ENCODE measurements at places on chromosomes 2 and 18.

DNA sequence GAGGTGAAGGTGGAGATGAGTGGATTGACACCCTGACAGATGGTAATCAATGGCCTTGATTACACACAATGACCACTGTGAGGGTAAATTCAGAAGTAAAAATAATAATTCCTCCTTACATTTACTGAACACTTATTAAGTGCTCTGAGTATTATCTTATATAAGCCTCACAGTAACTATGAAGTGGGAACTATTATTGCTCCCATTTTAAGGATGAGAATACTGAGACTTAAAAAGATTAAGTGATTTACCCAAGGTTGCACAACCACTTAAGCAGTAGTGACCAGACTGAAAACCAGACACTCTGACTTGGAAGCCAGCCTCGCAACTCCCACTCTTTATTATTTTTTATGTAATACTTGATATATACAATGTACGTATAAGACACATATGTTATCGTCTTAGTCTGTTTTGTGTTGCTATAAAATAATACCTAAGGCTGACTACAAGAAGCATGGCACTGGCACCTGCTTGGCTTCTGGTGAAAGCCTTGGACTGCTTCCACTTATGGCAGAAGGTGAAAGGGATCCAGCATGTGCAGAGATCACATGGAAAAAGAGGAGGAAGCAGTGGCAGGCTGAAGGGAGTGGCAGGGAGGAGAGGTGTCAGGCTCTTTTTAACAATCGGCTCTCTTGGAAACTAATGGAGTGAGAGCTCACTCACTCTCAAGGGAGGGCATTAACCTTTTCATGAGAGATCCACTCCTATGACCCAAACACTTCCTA is 41.5 kb upstream of the C1D start:
- no peak for DNase-seq

- no peak for DNase-seq
These were observed 6.9 kb upstream of the CXCR4 start for GRCh38 chr2:136124805-136125204.

- DNase-seq = peak; percentile 57
These were observed 608.0 kb upstream of the PIK3C3 start for GRCh38 chr18:41347057-41347456.

- no peak for DNase-seq
These were observed 671.5 kb upstream of the SLC8A1 start for GRCh38 chr2:41123341-41123740.

GRCh38 chr2:38039121-38039910 is 36.6 kb downstream of the CYP1B1 start:
- DNase-seq = no peak

GRCh38 chr2:182144776-182145165 is 159.1 kb downstream of the PPP1R1C start:
- peak; percentile 46 for DNase-seq

DNA sequence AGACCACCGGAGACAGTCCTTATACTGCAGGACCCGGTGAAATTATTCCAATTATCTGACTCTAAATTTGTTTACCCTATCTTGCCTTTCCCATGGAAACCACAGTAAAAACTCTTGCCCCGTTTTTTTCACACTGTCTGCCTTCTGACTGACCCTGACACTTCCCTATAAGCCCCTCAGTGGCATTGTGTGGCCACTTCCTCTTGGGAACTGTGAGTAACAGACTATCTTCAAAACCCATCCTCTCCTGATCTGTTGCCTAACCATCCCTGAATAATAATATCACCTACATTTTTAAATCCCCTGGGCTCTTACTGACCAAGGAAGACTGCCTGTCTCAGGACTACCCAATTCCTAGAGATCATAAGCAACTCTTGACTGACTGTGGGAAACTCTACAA is 42.6 kb upstream of the RNF152 start:
- DNase-seq = no peak

GRCh38 chr18:74493689-74494088 is 2.5 kb upstream of the CNDP2 start:
- DNase-seq = peak; percentile 32

GRCh38 chr2:198102120-198102519 is 297.7 kb downstream of the PLCL1 start:
- DNase-seq = no peak

- peak; percentile 78 for DNase-seq
These were observed 24.7 kb upstream of the NMUR1 start for GRCh38 chr2:231554748-231555545.

- no peak for DNase-seq
These were observed 212.4 kb downstream of the CMPK2 start for GRCh38 chr2:6653281-6653750.

GRCh38 chr2:4668381-4668780 is 965.0 kb downstream of the DCDC2C start:
- DNase-seq = no peak

GRCh38 chr18:74264303-74265020 is 27.3 kb downstream of the CYB5A start:
- no peak for DNase-seq

DNA sequence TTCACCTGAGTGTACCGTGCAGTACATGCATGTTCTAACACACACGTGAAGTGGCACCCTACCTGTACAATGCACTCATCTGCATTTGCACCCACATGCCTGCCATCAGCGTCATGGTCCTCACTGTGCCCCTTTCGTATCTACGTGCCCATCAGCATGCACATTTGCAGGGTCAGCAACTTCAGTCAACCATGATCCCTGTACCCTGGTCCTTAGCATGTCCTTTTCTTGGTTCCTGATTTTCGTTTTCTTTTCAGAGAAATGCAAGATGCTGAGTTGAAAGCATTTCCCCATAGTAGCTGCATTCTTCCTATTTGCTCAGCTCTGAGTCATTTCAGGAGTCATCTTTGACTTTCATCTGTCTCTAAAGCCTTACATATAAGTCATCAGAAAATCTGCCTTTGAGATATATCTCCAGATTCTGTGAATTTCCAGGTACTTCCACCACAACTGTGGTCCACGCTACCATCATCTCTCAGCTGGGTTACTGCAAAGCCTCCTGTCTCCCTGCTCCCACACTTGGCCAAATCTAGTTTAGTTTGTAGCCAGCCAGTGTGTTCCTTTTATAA is 14.7 kb upstream of the PUM2 start:
- peak; percentile 40 for DNase-seq

- DNase-seq = no peak
These were observed 1.4 kb downstream of the MARCHF7 start for GRCh38 chr2:159713631-159714246.

- DNase-seq = no peak
These were observed 7.8 kb downstream of the AFG3L2 start for GRCh38 chr18:12369211-12369610.

- peak; percentile 73 for DNase-seq
These were observed 55.5 kb downstream of the MARCHF4 start for GRCh38 chr2:216316743-216317142.

DNA sequence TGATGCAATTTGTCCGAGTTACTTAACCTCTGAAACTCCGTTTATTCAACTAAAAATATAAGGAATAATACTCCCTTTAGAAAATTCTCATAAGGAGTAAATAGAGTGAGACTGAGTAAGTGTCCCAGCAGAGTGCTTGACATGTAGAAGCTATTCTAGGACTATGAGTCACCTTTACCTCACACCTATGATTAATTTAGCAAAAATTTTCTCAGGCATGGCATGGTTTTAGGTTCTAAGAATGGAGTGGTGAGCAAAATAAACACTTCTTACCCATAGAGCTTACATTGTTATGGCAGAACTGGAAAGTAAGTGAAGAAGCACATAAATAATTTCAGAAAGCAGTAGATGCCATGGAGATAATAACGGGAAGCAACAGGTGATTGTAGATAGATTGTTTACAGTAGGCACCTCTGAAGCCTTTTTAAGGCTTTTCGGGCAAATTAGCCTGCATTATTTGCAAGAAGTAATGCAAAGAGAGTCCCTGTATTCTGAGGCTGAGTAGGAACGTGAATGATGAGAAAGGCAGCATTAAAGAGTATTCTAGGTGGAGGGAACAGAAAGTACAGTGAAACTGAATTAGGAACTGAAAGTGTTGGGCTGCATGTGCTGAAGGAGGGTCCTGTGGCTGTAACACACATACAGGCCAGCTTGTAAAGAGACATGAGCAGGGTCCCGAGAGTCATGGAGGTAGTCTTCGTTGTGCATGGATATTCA is 209.2 kb downstream of the ZNF407 start:
- DNase-seq = peak; percentile 72

GRCh38 chr2:24682304-24682703 is 110.9 kb downstream of the PTRHD1 start:
- no peak for DNase-seq

- no peak for DNase-seq
These were observed 568.3 kb upstream of the MEX3C start for GRCh38 chr18:51765606-51766360.

DNA sequence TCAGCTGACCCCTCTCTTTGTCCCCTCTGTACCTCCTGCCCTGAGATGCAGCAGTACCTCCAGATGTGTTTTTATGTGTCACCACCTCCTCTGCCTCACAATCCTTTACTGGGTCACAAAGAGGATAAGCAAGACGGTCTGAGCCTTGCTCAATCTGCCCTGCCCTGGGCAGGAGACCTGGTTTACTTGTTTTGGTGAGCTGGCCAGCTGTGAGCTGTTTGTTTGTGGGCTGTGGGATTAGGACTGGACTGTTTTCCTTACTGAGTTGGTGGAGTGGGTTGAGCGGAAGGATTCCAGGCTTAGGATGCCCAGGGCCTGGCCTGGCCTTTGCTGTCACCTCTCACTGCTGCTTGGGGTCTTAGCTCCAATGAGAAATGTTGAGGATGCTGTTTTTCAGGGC is 299.5 kb downstream of the SRBD1 start:
- DNase-seq = no peak

- peak; percentile 54 for DNase-seq
These were observed 337.9 kb upstream of the SLC39A10 start for GRCh38 chr2:195319112-195319460.

DNA sequence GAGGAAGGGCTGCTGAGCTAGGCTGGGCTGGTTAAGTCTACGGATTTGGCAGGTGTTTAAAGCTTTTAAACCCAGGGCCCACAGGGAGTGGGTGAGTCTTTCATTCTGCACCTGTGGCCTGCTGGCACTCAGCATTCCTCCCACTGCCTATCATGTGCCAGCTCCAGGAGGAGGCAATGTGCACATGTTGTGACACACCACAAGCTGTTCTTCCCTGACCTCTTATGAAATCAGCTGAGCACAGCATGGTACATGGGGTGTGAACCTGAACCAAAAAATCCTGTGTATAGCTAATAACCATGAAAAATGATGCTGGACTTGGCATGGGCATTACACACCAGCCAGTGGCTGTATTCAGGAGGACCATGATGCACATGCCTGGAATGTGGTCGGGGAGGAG is 297.9 kb upstream of the MMADHC start:
- no peak for DNase-seq

DNA sequence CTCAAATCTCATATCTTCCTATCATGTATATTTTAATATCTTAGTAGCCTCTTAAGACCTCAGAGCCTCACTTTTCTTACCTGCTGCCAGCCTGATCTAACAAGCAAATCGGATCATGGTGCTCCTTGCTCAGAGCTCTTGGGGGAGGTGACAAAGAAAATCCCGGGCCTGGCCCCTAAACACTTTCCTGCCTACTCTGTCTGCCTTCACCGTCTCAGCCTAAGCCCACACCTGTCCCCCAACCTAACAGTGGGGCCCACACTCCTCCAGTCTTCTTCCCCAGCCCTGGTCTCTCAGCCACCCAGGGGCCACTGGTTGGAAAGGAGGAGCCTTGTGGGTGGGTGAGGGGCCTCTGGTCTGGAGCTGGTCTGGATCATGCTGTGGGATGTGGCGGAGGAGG is 207.3 kb downstream of the HAUS1 start:
- no peak for DNase-seq

DNA sequence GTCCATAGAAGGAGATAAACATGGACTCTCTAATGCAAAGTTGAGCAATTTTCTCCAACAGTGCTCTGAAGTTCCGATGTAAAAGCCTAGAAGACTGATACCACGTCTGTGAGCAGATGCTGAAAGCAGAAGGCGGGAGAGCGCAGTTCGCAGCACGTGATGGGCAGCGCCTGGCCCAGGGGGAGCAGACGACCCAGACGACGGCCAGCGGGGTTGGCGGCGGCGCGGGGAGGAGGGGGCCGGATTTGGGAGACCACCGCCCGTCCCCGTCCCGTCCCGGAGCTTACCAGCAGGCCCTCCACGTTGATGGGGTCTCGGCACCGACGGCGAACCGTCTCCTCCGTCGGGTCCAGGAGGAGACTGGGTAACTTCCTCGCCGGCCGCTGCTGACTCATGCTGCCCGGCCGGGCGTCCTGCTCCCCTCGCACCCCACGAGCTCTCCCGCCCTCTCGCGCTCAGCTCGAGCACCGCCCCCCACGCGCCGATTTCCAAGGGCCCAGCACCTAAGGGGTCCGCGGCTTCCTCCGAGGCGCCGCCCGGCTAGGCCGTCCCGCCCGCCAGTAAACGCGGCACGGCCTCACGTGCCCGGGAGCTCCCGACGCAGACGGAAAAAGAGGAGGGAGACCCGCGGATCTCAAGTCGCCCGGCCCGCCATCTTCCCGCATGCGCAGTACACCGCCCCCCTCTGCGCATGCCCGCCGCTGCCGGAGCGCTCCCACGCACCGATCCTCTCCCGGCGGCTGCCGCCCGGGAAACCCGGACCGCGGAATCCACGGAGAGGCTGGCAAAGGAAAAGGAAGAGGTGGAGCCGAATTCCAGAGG is at the start of gene E2F6:
Gene E2F6 (minus strand): TSS at position 677 of the 822 bp plus-strand sequence. CDS start 282 bp downstream, at position 395.
- DNase-seq = peak; percentile 88

GRCh38 chr2:53576166-53576565 is 191.4 kb upstream of the CHAC2 start:
- peak; percentile 16 for DNase-seq

DNA sequence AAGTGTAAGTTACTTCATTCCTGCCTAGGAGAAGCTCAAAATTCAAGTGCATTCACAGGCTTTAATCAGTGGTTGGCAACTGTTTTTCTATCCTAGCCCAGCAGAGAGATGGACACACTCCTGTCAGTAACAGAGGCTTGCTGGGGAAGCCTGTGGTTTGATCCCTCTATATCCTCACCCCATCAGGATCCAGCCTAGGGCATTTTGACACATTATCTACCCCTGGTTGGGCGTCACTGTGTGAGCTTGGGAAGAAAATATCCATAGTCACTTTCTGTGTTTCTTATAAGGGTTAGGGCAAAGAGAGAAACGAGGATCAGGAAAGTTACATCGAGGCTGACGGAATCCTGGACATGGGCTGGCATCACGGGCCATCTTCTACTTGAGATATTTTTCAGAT is 10.0 kb downstream of the NT5DC4 start:
- DNase-seq = no peak

DNA sequence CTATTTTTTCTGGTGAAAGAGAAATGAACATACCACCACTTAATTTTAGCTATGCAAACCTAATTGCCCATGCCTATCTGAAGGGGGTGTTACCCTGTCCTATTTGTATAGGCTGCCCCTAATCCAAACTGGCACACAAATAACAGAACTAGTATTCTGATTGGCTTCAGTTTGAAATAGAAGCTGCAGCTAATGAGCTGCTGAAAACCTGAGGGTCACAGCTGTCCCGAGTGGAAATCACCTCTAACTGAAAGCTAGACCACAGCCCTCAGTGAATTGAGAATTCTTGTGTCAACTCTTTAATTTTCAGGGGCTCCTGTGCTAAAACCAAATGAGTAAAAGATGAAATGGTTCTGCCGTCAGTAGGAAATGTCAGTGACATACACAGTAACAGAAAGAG is 28.7 kb downstream of the CCDC141 start:
- DNase-seq = no peak

All from brain microvascular endothelial cell (primary cell).